ENCODE measurements at places on chromosomes 2 and 18.

DNA sequence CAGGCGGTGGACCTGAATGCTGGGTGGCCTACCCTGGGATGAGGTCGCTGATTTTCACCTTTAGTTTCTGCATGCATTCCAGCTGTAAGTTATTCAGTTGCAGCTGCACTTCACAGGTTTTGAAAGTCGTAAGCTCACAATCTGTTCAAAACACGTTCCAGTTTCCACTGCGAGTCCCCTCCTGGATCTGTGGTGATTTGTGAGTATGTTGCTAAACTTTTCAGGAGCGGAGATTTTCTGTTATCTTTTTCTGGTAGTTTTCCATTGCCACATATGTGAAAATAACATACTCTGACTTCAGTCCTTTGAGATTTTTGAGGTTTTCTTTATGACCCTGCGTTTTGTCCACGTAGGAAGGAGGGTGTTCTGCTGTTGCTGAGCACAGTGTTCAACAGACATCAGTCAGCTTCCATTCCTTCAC is 102.1 kb downstream of the SNTG2 start:
- peak; percentile 37 for DNase-seq

DNA sequence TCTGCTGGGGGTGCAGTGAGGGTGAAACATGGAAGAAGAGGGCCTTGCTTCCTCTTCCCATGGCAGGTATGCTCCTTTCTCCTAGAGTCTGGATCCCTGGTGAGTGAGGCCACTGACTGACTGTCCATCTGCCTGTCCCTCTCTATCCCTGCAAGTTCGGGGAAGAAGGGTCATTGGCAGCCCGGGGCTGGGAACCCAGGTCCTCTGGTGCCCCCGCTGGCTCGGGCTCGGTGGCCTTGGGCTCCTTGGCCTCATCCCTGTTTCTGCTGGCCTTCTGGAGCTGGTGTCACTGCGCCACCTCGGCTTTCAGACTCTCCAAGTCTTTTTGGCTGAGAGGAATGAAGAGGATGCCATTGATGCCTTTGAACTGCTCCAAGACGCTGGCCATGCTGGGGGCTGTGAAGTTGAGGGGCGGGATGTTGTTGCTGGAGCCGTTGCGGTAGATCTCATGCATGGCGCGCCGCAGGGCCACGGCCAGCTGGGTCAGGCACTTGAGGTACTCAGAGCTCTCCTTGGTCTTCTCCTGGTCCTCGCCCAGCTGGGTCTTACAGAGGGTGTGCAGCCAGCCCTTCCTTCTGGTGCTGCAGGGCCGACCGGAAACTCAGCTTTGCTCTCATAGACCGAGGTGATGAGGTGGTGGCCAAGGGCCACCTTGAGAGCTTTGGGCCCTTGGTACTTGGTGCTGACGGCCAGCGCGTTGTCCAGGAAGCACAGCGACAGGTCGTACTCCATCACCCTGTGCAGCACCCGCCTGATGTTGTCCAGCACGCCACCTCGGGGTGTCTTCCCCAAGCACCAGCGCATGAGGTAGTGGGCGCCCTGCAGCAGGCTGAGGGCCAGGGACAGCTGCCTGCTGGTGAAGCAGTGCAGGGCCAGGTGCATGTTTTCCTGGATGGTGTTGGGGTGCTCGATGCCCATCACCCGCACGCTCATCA is 6.3 kb downstream of the MEP1B start:
- no peak for DNase-seq

DNA sequence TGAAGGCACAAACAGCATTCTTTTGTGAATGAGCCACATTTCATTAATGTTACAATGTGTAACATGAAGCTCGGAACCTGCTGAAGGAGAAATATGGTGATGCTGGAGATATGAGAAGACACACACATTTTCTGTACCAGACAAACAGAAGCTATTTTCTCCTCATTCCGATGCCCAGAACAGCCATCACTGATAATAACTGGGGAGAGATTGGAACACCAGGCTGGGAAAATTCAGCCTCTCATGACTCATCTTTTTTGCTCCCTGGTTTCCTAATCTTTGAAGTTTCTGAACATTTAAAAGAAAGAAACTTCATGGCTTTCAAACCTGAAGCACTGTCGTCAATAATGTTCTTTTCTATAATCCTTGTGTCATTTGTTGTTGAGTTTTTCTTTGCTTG is 110.9 kb downstream of the LYPD6 start:
- DNase-seq, result no peak

GRCh38 chr2:73859721-73860586 is 31.2 kb downstream of the STAMBP start:
- DNase-seq, result peak; percentile 60

- peak; percentile 40 for DNase-seq
Measured at GRCh38 chr2:142140434-142140845, 9.6 kb upstream of the LRP1B start.

- DNase-seq, result no peak
Measured at GRCh38 chr18:48254077-48254602, 155.0 kb downstream of the ZBTB7C start.
